ENCODE measurements at places on chromosomes 12 and 14.

DNA sequence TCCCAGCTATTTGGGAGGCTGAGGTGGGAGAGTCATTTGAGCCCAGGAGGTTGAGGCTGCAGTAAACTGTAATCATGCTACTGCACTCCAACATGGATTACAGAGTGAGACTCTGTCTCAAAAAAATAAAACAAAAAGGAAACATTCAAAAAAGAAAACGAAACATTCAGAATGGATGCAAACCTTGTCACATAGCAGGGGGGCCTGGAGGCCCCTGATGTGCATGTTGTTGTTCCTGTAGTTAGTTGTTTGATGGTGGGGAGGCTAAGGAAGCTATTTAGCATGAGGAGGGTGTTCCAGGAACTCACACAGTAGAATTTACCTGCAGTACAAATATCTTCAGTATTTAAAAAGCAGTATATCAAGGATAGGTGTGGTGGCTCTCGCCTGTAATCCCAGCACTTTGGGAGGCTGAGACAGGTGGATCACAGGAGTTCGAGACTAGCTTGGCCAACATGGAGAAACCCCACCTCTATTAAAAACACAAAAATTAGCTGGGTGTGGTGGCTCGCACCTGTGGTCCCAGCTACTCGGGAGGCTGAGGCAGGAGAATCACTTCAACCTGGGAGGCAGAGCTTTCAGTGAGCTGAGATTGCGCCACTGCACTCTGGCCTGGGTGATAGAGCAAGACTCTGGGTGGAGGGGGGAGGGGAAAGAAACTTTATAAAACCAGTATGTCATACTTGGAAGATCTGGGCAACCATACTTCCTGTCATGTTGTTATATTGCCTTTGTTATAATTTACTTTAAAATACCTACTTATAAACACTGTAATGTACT is 17.6 kb upstream of the AEBP2 start:
- DNase-seq, result no peak

DNA sequence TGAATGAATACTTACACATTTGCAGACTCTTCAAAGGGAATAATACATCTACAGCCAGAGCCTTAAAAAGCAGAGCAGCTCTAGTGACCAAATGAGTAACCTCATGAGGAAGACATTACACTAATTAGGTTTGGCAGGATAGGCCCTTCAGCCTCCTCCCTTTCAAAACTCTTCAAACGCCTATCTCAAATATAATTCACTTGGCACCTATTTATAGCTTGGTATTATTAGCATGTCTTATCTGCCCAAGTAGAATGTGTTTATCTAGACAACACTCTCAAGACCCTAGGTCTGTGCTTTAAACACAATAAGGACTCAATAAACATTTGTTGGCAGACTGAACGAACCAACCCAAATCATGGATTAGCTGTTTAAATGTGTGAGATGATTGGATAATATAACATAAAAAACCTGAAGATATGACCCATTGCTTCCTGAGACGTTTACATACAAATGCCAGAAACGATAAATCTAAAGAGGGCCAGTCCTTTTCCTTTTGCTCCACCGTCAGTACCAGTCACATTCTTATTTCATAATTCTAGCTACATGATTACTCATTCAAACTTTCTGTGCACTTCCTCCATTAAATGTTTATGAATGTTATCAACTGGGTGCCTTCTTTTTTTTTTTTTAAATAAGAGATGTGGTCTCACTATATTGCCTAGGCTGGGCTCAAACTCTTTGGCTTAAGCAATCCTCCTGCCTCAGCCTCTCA is 123.3 kb downstream of the CEP83 start:
- DNase-seq, result no peak

DNA sequence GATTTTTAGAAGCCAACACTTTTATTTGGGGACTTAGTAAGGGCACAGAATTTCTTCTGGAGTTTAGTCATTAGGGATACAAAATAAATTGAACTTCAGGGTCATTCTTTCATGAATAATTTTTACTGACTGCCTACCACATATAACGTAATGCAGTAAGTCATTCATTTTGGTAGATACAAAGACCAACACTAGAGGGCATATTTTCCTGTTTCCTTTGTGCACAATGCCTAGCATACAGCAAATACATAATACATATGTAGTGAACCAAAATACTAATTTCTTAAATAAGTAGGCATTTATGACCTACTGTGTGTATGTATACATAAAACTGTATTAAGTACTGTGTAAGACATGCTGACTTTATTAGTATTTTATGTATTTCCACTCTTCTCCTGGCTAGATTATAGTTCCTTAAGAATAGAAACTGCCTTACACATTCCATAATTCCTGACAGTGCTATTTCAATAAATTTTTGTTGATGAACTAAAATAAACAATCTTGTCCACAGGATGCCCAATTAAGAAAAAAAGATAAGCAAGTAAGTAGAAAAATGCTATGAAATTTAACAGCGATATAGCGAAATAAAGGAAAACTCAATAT is 47.9 kb downstream of the PPP1R12A start:
- DNase-seq, result peak; percentile 56

GRCh38 chr14:68535404-68536017 is 257.4 kb downstream of the ZFP36L1 start:
- DNase-seq, result peak; percentile 95

- DNase-seq, result no peak
Observed at GRCh38 chr12:75708802-75709201, 197.4 kb upstream of the KRR1 start.

- DNase-seq, result no peak
Observed at GRCh38 chr14:68922886-68923285, 56.2 kb downstream of the ACTN1 start.
